ELR (cell line): ENCODE measurements at places on chromosomes 11 and 22.

DNA sequence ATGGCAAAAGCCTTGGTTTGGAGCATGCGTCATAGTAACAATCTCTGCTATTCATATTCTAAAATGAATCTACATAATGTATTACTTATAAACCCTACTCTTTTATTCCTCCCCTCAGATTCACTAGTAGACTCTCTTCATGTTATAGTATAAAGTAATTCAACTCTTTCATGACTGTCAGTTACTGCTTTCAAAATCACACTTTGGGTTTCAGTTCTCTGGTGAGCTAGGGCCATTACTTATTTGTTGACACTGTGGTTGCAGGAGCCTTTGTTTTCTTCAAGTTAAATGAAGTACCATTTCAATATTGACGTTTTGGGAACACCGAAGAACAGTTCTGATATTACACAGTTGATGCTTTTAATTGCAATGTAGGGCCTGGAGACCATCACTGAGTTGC lies 378.4 kb downstream of the DDX10 start:
- DNase-seq, result no peak

- DNase-seq, result peak; percentile 73
Observed at GRCh38 chr22:49930596-49931412, 12.4 kb downstream of the CRELD2 start.

DNA sequence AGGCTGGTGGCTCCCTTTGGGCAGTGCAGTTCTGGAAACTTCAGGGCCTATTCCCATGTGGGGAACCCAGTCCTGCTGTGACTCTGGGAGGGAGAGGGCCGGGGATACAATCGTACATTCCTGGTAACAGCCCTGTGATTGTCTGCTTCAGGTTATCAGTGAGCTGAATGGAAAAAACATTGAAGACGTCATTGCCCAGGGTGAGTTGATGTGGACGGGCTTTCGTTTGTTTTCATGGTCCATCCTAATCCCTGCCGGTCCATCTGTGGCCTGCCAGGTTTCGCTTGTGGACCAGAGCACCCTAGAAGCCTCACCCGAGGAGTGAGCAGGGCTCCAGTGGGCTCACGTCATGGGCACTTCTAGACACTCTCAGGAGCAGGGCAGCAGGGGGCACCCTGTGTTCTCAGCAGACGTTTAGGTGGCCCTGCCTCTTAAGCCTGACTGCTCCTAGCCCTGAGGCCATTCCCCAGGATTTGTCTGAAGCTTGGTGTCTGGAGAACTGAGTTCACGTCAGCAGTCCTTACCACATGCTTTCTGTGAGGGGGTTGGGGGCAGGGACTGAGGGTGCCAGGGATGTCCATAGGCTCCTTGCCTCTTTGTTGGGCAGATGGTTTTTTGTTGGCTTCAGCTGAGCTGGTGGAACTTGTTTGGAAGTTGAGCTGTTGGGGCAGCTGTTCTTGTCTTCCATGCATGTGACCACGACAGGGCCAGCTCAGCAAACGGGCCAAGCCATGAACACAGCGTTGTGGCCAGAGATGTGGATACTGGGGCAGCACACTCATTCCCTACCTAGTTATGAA lies 1.9 kb downstream of the RPLP2 start:
- peak; percentile 33 for DNase-seq

GRCh38 chr22:28348613-28349609 lies 330.7 kb downstream of the TTC28 start:
- DNase-seq, result no peak

GRCh38 chr11:123482218-123482617 lies 52.1 kb downstream of the GRAMD1B start:
- DNase-seq, result no peak

DNA sequence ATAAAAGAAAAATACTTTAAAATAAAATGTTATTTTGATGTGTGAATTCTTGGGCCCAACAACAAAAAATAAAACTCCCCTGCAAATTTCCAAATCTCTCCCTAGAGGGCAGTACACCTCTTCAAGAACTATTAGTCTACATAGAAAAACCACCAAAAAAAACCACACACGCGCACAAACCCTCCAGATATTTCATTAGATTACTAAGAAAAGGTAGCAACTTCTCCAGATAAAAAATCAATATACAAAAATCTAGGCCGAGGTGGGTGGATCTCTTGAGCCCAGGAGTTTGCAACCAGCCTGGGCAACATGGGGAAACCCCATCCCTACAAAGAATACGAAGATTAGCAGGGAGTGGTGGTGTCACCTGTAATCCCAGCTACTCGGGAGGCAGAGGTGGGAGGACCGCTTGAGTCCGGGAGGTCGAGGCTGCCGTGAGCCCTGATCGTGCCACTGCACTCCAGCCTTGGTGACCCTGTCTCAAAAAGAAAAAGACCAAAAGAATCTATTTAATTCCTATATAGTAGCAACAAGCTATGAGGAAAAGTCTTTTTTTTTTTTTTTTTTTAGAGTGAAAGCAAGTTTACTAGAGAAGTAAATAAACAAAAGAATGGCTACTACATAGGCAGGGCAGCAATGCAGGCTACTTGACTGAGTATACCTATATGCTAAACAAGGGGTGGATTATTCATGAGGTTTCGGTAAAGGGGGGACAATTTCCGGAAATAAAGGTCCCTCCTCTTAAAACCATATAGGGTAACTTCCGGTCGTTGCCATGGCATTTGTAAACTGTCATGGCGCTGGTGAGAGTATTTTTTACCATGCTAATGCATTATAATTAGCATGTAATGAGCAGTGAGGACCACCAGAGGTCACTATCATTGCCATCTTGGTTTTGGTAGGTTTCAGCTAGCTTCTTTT lies 13.1 kb downstream of the B3GNT6 start:
- DNase-seq, result peak; percentile 94

- DNase-seq, result no peak
Observed at GRCh38 chr22:47233316-47234243, 471.1 kb downstream of the TBC1D22A start.

GRCh38 chr11:11706028-11706427 lies 84.2 kb upstream of the GALNT18 start:
- peak; percentile 27 for DNase-seq

DNA sequence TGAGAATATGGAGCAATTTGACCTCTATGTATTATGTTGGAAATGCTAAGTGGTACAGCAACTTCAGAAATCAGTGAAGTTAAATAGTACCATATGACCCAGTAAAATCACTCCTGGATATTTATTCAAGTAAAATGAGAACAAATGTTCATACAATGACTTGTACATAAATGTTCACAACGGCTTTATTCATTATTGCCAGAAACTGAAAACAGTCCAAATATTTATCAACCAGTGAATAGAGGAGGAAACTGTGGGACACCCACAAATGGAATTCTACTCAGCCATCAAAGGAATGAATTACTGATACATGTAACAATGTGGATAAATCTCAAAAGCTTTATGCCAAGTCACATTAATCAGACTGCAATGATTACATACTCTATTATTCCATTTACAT lies 416.3 kb downstream of the AASDHPPT start:
- no peak for DNase-seq

GRCh38 chr11:44300844-44301563 lies 8.9 kb downstream of the ALX4 start:
- DNase-seq, result peak; percentile 62

DNA sequence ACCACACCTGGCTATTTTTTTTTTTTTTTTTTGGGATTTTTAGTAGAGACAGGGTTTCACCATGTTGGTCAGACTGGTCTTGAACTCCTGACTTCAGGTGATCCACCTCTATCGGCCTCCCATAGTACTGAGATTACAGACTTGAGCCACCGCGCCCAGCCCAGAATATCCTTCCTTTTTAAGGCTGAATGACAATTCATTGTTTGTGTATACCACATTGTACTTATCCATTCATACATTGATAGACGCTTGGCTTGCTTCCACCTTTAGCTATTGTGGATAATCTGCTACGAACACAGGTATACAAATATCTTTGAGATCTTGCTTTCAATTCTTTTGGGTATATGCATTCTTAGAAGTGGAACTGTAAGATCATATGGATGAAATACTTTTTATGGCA lies 10.8 kb upstream of the RASSF10 start:
- no peak for DNase-seq

DNA sequence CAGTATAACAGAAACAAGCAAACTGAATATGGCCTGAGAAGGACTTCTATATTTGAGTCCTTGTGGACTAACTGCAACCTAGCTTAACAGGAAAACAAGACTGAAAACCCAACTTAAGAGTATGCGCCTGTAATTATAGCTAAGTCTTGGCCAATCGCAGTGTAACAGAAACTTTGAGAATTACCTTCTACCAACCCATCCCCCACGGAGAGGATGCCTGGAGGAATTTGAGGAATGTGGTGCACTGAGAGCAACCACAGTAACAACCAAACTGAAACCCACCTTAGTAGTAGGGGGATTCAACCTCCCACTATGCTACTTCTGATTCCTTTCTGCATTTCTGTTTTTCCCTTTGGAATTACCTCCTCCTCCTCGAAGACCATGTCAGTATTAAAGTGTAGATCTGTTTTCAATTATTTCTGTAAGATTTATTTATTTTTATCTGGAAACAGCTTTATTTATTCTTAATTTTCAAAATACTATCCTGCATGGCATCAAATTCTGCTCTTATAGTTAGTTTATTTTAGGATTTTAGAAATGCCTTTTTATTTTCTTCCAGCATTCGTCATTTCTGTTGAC lies 393.6 kb downstream of the KCNA4 start:
- DNase-seq, result no peak

- DNase-seq, result peak; percentile 66
Observed at GRCh38 chr11:101617735-101618332, 34.0 kb upstream of the TRPC6 start.

DNA sequence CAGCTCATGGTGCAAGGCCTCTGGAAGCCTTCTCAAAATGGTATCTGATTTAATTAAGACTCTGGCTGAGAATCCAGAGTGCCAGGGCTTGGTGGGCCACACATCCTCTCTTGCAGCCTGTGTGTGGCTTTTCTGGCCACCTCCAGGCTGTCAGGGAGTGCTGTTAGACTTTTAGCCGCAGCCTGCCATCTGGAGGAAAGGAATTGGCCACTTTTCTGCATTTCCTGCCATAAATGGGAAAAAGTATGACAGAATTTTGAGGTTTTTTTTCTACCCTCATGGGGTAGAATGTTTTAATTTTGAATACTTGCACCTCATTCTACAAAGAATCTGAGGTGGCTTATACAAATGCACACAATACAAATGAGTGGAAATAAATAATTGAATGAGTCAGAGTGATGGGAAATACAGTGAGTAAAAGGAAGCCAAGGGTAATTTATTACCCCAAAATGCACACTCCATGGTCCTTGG lies 218.4 kb downstream of the ADAMTS15 start:
- peak; percentile 30 for DNase-seq

- peak; percentile 78 for DNase-seq
Observed at GRCh38 chr22:39170825-39171622, 18.5 kb upstream of the CBX7 start.

DNA sequence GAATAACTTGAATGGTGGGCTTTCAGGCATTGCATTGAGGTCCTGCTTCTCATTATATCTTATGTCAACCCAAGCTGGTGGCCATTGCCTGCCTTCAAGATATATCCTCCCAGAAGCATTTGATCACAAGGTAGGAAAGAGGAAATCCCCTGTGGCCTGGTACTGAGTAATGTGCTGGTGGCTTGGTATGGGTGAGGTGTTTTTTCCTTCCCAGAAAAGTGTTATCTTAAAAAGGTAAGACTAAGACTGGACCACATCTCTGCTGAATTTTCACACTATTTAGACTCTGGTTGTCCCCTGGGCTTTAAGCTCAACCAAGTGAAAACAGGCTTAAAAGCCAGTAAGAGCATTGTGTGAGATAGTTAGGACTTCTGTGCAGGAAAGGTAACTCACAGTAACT lies 3.7 kb downstream of the INSC start:
- no peak for DNase-seq

GRCh38 chr11:28153586-28153985 lies 45.4 kb downstream of the METTL15 start:
- no peak for DNase-seq

DNA sequence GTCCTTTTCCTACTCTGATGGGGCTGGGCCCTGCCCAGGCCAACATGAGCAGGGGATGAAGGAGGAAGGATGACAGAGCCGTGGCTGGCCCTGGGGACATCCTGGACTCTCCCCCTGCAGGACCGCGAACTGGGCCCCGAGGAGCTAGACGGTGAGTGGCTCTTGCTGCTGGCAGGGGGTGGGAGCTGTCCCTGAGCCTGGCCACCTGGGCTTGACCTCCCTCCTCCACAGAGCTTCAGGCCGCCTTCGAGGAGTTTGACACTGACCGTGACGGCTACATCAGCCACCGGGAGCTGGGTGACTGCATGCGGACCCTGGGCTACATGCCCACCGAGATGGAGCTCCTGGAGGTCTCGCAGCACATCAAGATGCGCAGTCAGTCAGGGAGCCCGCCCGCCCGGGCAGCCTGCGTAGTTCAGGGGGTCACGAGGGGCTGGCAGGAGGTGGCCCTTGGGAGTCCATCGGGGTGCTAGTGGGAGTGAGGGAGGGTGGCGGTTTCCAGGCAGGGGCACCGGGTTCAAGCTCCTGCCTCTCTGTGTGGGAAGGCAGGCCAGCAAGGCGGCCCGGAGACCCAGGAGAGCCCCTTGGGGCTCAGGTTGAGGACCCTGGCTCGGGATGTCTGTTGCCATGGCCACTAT lies 1.0 kb downstream of the CABP4 start:
- DNase-seq, result no peak

- peak; percentile 52 for DNase-seq
Observed at GRCh38 chr11:89184021-89184420, 6.3 kb downstream of the TYR start.

DNA sequence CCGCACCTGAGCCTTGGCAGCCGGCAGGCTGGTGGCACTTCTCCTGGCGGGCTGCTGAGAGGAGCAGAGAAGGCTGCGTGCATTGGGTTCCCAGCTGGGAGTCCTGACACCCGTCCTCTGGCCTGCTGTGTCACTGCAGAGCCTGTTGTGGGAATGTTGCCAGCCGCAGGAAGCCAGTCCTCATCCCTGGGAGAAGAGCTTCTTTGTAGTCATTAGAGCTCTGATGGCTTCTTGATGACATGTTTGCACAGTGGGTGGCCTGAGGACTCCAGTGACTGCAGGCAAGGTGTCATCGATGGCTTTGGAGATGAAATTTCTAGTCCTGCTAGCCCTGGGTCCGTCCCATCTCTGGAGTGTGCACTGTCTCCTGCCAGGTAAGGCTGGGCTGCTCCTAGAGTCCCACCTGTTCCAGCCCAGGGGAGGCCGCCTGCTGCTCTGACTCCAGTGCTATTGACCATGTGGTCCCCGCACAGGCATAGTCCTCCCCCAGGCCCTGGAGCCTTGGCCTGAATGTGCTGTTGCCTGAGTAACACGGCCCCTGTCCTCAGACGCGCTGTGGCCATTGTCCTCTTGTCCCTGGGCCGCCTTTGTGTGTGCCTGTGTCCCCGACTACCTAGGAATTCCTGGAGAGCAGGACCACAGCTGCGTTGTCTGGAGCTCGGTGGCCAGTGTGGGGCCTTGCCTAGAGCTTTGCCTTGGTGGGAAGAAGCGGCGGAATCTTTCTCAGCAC lies 129.2 kb downstream of the CACNA1I start:
- DNase-seq, result no peak

- peak; percentile 18 for DNase-seq
Observed at GRCh38 chr11:125663910-125664309, 16.7 kb downstream of the ACRV1 start.

GRCh38 chr11:73053964-73054363 lies 88.2 kb downstream of the FCHSD2 start:
- DNase-seq, result no peak
